GM10248 (cell line): ENCODE measurements at places on chromosomes 3 and 15.

- DNase-seq = no peak
Measured at GRCh38 chr15:81360491-81360890, 13.5 kb downstream of the TMC3 start.

GRCh38 chr3:172107403-172107802 lies 68.0 kb downstream of the FNDC3B start:
- DNase-seq = peak; percentile 83

DNA sequence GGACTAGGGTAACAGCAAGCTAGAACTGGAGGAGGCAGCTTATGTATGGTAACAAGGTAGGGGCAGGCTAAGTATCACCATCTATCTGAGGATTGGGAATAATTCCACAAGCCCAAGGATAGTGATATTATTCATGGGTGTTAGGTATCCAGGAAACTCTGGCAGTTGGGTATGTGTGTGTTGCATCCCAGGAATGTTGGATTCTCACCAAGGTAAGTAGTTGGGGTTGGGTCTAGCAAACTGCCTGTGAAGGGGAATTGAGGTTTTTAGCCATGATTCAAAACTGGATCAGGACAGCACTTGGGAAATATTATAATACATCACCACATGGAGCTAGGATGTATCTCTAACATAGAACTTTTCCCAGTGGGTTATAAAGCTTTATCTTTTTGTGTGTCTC lies 626.4 kb upstream of the GOLIM4 start:
- DNase-seq = no peak

- DNase-seq = no peak
Measured at GRCh38 chr15:92011611-92012367, 158.3 kb downstream of the SLCO3A1 start.

DNA sequence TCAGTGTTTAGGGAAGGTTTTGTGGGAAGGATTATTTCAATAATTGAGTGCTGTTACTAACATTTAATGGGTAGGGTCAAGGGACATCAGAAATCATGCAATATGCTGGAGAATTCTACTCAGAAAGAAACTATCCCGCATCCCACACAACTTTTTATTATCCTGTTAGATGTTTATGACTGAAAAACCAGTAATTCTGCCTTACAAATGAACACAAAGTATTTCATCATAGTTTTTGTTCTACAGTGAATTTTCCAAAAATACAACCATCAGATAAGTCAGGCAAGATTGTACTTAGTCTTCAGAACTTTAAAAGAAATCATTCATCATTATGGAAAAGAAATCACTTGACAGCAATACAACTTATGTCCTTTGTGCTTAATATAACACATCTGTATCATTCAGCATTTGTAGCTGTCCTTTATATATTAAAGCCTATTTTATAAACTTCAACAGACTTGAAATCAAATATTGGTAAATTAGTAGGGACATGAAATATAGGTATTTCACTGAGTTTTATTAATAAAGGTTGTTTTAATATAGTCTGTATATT lies 61.9 kb downstream of the TRPM7 start:
- DNase-seq = no peak

DNA sequence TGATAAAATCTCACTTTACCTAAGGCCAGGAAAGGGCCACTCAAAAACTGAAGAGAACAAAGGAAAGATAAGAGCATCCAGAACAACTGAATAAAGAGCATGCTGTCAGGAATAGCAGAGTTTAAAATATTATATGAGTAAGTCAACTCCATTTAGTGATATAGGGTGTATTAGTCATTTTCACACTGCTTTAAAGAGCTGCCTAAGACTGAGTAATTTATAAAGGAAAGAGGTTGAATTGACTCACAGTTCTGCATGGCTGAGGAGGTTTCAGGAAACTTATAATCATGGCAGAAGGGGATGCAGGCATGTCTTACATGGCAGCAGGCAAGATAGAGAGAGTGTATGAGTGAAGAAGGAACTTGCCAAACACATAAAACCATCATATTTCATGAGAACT lies 778.0 kb upstream of the NECTIN3 start:
- no peak for DNase-seq

DNA sequence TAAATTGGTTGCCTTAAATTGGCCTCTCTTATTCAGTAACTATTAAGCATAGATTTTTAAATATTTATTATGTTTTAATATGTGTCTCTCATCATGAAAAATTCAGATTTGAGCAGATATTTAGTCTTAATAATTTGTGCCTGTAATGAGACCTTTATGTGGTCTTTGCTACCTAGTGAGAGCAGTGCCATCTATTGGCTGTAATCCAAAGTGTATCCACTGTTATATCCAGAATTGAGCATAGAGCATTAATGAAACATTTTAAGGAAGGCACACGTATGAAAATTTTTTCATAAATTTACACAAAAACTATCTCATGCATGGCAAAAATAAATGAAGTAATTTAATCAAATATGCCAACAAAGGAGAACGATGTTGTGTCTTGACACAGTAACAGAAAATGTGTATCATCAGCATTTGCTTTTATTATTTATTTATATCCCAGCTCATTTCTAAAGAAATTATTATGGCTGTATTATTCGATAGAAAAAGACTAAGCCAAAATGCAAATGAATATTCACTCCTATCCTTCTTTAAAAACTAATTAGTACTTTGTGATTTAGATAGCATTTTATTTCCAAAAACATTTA lies 203.5 kb downstream of the RSRC1 start:
- peak; percentile 27 for DNase-seq

GRCh38 chr3:46948830-46949671 lies 27.5 kb downstream of the CCDC12 start:
- no peak for DNase-seq

- DNase-seq = no peak
Measured at GRCh38 chr3:55725681-55726500, 238.8 kb upstream of the WNT5A start.

- DNase-seq = no peak
Measured at GRCh38 chr3:62954580-62954979, 79.4 kb upstream of the CADPS start.

- no peak for DNase-seq
Measured at GRCh38 chr3:185065059-185065458, 87.8 kb downstream of the C3orf70 start.

- DNase-seq = no peak
Measured at GRCh38 chr3:117130222-117130621, 420.6 kb downstream of the TUSC7 start.

DNA sequence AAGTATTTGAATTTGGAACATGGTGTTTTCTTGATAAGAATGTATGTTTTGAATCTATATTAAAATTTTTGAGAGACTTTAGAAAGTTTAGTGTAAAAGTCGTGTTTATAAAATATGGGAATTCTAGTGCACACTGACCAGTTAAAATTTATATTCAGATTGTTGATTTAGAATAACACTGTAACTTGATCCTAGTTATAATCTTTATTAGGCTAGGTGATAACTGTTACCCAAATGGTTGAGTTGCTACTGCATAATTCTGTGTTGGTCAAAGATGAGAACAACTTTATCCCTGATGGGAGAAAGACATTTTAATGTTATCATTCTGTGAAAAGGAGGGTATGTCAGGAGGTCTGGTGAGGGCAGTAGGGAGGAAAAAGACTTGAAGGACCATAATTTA lies 249.3 kb downstream of the UBE2E2 start:
- DNase-seq = no peak

DNA sequence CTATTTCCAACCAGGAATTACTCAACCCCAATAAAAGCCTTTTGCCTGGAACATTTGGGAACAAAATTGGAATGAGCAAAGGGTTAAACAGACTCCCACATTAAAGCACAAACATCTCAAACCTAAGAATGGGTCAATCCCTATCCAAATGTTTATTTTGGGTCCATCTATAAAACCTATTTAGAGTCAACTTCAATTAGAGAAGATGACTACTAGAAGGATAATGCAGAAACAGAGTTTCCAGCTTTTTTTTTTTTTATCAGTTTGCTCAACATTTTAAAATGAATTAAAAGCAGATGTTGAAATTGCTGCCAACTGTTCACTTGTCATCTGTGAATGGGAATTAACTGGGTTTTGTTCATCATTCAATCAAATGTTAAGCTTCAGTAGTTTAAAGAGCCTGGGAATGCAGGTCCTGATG lies 4.1 kb upstream of the TBC1D23 start:
- DNase-seq = no peak

GRCh38 chr3:6301626-6302025 lies 559.3 kb upstream of the GRM7 start:
- no peak for DNase-seq

DNA sequence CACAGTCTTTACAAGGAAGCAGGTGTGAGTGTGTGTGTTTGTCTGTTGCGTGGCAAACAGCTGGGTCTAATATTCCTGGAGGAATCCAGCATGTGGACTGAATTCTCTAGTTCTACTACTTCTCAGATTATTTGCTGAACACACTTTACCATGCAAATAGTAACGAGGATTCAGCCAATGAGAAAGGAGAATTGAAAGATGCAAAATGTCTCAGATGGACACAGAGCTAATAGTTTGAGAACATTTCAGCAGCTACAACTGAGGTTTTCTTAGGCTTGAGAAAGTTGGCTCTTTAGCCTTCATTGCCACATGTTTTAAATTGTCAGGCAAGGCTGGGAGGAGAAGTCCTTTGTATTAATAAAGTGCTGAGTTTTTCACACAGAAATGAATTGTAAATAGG lies 568.0 kb upstream of the MDFIC2 start:
- DNase-seq = no peak

GRCh38 chr3:51332156-51332555 lies 52.9 kb upstream of the MANF start:
- no peak for DNase-seq

DNA sequence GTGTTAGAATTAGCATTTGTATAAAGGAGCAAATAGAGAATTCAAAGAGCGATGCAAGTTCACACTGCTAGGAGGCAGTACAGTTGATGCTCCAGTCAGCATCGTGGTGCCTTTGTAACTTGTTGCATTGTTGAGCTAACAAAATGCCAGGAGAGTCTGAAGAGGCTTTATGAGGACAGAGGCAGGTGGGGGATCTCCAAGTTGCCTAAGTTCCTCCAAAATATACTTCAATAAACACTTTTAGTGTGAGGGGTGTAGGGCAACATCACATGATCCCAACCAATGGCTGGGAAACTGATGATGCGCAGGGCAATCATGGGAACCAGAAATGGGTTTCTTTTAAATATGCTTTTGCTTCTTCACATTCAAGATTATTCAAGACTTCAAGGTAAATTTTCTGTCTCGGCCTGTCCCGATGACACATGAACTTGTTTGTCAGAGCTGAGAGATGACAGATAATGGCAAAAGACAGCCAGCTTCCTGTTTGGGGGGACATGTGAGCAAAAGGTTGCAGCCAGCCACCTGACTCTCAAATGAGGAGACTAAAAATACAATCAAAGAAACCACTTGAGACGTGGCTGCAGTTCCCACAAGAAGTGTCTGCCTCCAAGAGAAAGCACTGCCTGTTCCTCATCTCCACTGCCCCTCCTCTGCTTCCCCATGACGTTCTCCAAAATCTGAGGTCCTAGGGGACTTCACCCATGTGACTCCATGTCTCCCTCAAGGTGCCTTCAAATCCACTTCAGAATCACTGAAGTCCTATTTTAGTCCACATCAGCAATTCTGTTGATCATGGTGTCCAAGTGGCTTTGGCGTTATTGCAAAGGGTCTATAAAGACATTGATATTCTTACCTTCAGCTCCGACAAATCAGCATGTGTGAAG lies 39.3 kb downstream of the KLHL6 start:
- DNase-seq = peak; percentile 59

GRCh38 chr3:9399746-9400145 lies 2.3 kb downstream of the SETD5 start:
- DNase-seq = peak; percentile 18

DNA sequence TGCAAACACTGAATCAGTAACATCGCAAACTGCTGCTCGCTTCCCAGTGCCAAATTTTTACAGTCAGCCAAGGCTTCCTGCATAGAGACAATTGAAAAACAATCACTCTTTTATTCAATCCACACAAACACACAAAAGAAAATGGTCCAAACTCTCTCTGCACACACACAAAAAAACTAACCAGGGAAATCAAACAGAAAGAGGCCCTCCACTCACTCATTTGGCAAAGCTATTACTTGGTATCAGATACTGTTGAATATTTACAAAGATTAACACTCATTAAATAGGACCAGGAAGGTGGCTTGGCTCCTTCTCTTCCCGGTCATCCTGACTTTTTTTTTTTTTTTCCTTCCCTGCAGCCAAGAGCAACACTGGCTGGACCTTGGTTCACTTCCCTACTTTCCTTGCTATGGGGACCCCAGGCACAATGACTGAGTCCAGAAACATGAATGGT lies 62.4 kb upstream of the SPATA12 start:
- DNase-seq = no peak

- no peak for DNase-seq
Measured at GRCh38 chr15:58212909-58213526, 74.8 kb downstream of the AQP9 start.

- no peak for DNase-seq
Measured at GRCh38 chr3:15847239-15847638, 49.5 kb upstream of the ANKRD28 start.

DNA sequence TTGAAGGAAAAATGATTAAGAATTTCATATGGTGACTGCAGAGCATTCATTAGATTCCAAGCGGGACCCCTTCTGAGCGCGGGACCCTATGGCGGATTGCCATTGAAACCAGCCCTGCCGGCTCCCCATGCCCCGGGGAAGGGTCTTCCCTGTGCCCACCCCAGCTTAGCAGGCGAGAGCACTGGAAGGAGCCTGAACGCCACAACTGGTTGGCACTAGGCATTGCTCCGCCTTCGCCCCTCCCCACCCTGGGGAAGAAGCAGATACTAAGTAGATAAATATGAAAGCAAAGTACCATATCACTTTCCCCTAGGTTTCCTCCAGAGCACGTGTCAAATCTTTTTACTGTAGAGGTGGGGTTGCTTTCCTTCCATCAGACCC lies 70.7 kb downstream of the CYP19A1 start:
- no peak for DNase-seq

- no peak for DNase-seq
Measured at GRCh38 chr15:31609258-31609681, 282.6 kb downstream of the KLF13 start.

- DNase-seq = no peak
Measured at GRCh38 chr15:67922971-67923945, 83.4 kb upstream of the RNU6-1 start.

DNA sequence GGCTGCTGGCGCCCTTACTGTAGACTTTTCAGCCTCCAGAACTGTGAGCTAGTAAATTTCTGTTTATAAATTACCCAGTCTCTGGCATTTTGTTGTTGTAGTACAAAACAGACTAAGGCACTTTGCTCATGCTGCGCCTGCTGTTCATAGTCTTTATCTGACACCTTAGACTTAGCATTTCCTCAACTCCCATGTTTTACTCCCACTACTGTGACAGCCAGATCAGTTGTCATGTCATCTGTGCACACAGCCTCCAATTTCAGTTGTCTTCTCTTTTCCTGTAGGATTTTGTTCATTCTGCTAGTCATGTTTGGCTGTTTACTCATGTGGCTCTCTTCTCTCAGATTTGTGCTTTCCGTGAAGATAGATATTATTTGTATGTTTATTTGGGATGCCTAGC lies 62.0 kb downstream of the TCF12 start:
- DNase-seq = no peak

DNA sequence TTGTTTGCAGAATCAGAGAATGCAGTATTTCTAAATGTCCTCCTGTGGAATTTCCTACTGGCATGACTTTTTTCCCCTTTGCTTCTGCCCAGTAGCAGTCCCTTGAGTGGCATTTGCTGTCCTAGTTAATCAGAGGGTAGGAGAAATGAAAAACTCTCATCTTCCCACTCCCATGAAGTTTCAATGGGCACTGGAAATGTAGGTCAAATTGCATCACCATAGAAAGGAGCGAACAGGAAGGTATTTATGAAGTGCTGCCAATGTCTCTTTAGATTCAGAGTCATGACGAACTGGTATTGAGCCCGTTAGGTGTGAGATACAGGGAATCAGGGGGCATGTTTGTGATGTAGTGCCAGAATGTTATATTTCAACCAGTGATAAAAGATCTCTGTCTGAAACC lies 23.2 kb downstream of the ATXN7 start:
- no peak for DNase-seq
